Liver (tissue), 10 donors: ENCODE measurements at places on chromosomes 2 and 18.

DNA sequence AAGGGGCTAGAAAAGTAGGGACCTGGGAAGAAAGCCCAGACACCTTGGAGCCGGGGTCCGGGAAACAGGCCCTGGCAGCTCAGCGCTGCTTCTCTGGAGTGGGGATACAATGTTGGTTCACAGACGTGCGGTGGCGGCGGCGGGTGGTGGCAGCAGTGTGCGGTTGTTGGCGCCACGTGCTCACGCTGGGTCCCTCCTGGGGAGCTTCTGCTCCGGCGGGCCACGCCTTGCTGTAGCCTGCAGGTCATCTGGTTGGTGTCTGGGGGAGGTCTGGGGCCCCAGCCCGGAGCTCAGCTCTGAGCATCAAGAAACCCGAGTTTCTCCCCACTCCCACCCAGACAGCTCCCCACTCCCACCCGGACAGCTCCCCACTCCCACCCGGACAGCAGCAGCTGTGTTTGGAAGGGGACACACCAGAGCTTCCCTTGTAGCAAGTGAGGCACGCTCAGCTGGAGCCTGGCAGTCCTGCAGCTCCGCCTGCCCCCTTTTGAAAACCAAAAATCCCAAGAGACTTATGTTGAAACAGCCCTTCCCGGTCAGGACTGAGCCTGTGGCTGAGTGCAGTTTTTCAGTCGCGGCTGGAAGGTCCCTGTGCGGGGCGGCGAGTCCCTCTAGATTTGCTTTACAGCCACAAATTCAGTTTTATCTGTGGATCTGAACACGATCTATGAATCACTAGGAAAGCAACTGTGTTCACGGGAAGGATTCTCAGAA lies 46.9 kb downstream of the NFATC1 start:
- no peak for DNase-seq

DNA sequence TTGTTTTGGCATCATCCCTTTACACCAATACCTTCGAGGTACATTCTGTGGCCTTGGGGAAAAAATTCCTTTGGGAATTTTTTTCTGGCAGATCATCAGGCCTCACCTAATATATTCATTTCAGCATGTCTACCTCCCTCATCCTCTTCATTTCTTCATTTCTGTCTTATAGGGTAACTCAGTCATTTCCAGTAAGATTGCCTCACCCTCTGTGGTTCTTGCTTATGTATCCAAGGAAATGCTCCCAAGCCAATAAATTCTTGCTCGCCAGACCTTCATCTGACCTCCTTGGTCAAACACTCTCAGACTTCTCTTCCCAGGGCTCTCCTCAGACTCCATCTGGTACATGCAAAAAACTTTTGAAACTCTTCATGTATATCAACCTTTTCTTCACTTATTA lies 265.6 kb downstream of the TMX3 start:
- DNase-seq, result no peak

DNA sequence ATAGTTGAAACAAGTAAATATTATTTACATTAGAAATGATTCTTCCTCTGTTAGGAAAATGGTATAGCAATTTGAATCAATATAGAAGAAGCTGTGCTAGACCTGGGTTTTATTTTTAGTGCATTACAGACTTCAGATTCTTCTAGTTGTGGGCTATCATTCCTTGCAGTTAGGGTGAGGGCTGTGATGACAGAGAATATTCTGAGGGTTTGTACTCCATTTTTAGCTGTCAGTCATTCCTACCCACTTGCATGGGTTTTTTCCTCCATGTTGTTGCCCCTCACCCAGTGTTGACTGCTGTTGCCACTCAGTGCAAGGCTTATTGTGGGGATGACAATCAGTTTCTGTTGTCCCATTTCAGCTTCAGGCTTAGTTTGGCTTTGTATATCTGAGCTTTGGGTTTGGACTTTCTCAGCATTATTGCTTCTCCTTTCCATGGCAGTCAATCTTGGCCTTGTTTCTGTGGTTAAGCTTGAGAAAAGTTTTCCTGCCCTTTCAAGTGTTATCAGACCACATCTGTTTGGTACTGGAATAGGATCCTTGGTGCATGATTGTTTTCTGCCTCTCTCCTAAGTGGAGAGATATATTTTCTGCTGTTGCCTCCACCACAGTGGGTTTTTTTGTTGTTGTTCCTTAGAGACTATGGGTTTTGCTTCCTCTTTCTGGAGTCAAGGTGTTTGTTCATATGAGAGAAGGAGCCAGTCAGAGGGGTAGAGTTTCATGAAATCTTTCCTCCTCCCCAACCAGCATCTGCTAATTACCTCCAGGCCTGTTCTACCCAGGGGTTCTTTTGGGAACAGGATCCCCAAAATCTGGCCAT lies 312.7 kb upstream of the CWC22 start:
- DNase-seq, result no peak

- no peak for DNase-seq
Measured at GRCh38 chr2:77301441-77301840, 220.7 kb downstream of the LRRTM4 start.

- no peak for DNase-seq
Measured at GRCh38 chr2:120381661-120382060, 35.7 kb downstream of the INHBB start.
